ENCODE measurements at places on chromosomes 4 and X. TPM values are rescaled to one million over a fixed set of nuclear protein-coding genes. Genes with fewer than 3 reads are reported as not detected.

P2RY4 gene
- not detected for total RNA-seq

SSX2B gene
- total RNA-seq, result not detected

DNA sequence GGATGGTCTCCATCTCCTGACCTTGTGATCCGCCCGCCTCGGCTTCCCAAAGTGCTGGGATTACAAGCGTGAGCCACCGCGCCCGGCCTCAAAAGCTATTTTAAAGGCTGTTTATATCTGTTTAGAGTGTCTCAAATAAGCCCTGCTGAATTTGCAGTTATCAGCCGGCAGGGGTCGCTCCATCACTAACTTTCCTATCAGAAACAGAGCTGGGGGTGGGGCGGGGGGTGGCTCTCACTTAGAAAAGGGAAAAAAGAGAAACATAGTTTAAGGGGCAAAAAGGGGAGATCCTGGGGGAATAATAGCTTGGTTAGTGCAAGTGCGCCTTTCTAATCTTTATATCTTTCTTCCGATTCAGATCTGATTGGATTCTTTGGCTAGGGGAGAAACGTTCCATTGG is 450.7 kb downstream of the UBE2NL start:
- H3K36me3 ChIP-seq, result no peaks in the 10 kb centered on the region
- no peaks in the 10 kb centered on the region for H3K27me3 ChIP-seq
- H3K4me1 ChIP-seq, result no peaks in the 10 kb centered on the region
- no peak for DNase-seq
- H3K27ac ChIP-seq, result no peak overlapping the region

DNA sequence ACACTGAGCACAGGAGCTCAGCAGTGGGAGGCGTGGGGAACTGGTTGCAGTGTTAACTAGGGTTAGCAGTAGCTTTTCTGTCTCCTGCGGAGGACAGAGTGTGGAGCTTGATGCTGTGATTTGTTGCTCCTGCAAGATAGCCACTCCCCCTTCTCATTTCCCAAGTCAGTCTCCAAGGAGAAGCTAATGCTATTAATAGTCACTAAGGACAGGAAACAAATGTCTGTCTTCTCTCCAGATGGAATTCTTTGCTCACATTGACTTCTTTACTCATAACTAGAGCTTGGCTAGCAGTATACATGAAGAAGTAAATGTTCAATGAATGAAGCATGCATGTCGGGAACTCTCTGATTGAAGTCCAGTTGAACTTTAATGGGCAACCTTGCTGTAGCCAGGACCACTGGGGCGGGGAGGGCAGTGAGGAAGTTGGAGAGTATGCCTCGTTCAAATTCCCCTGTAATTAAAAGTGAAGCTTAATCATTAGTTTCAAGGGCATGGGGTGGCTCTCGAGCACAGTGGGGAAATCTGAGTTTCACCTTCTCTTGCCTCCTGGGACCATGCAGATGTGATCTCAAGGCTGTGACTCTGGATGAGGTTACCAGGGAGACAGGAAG is 156.6 kb upstream of the SCML1 start:
- H3K36me3 ChIP-seq, result no peaks in the 10 kb centered on the region
- H3K4me3 ChIP-seq, result no peak overlapping the region
- DNase-seq, result no peak
- no peak overlapping the region for H3K27ac ChIP-seq

DNA sequence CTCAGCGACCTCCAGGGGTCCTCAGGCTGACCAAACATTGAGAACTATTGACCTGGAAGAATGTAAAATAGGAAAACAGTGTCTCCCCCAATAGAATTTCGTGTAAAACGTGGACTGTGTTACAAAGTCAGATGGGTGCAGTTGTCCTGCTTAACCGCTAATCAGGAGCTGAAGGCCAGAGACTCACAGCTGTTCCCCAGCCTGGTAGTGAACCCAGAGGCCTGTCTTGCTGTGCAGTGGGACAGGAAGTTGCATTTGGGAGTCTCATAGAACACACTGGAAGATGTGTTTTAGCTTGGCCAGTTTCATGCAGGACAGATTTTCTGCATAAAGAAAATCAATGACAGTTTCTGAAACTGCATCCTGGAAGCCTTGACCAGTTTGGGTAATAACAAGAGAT is 151.5 kb downstream of the PTTG2 start:
- H3K27ac ChIP-seq, result no peak overlapping the region
- peaks cover 11% of the 10 kb centered on the region for H3K36me3 ChIP-seq
- DNase-seq, result no peak
- H3K27me3 ChIP-seq, result no peaks in the 10 kb centered on the region
- H3K4me1 ChIP-seq, result no peaks in the 10 kb centered on the region
- H3K4me3 ChIP-seq, result no peak overlapping the region
